ENCODE measurements at places on chromosomes 2 and 18.

DNA sequence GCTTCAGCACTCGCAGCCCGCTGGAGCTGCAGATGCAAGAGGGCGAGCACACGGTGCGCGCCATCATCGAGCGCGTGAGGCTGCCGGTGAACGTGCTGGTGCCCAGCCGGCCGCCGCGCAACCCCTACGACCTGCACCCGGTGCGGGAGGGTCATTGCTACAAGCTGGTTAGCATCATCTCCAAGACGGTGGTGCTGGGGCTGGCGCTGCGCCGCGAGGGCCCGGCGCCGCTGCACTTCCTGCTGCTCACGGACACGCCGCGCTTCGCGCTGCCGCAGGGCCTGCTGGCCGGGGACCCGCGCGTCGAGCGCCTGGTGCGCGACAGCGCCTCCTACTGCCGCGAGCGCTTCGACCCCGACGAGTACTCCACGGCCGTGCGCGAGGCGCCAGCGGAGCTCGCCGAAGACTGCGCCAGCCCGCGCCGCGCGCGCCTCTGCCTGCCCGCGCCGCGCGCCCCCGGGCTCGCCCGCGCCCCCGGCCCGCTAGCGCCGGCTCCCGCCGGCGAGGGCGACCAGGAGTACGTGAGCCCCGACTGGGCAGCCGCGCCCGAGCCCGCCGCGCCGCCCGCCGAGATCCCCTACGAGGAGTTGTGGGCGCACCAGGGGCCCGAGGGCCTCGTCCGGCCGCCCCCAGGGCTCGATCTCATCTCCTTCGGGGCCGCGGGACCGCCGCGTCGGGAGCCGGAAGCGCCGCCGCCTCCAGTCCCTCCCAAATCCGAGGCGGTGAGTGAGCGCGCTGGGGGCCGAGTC, 11.8 kb downstream of the GAREM2 start:
- no peak for DNase-seq

DNA sequence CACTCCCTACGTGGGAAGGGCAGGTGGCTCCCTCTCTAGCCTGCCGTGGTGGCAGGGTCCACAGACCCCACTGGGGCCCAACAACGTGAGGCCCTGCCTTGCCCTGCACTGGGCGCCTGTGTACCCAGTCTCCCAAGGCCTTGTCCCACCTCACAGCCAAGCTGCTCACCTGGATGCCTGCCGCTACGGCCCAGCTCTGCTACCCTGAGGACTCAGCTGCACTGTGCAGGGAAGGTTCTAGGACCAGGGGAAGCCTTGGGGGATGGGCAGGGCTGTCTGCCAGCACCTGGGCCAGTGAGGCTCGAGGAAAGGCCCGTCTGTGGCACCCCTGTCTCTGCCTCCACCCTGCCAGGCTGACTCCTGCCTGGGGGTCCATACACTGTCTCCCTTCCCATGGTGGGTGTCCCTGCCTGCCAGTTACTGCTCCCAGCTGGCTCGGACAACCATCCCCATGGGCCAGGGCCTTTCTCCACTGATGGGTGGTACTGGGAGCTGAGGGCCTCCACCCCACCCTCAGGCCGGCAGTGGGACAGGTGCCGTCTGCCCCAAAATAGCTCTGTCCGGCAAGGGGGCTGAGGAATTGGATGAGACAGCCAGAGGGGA, 33.2 kb downstream of the HS6ST1 start:
- no peak for DNase-seq

GRCh38 chr2:104845552-104845931, 8.4 kb upstream of the POU3F3 start:
- DNase-seq = no peak

GRCh38 chr2:225452677-225453076, 53.2 kb downstream of the NYAP2 start:
- DNase-seq = no peak
